Stimulated activated CD4-positive, alpha-beta T cell treated with anti-CD3 and anti-CD28 coated beads, Interleukin-2, amount 100 ng/mL, for 24 hours (primary cell): ENCODE measurements at places on chromosomes 2 and 18.

- DNase-seq: no peak
Measured at GRCh38 chr18:45276878-45277277, 338.4 kb upstream of the SLC14A2 start.

GRCh38 chr2:187594801-187595200 is 40.6 kb upstream of the TFPI start:
- no peak for DNase-seq

GRCh38 chr18:2410688-2411087 is 160.6 kb downstream of the METTL4 start:
- DNase-seq: no peak

DNA sequence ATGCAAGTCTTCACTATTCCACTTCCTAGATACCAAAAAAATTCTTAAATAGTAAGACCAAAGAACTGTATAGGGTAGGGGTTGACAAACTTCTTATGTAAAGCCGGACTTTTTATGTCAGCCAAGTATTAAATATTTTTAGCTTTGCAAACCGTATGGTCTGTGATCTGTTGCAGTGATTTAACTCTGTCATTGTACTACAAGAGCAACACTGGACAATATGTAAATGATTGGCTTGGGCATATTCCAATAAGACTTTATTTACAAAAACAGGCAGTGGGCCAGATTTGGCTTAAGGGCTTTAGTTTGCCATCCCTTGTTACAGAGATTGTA is 48.0 kb downstream of the MGAT5 start:
- DNase-seq: no peak

GRCh38 chr2:68403199-68403644 is 38.1 kb downstream of the PLEK start:
- no peak for DNase-seq

- peak; percentile 53 for DNase-seq
Measured at GRCh38 chr2:85413592-85414420, 3.6 kb upstream of the CAPG start.

DNA sequence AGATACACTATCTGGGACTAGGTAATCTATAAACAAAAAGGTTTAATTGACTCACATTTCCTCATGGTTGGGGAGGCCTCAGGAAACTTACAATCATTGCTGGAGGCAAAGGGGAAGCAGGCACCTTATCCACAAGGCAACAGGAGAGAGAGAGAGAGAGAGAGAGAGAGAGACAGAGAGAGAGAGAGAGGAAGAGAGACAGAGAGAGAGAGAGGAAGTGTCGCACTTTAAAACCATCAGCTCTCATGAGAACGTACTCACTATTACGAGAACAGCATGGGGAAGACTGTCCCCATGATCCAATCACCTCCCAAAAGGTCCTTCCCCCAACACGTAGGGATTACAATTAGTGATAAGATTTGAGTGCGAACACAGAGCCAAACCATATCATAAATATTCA is 253.5 kb upstream of the TRIB2 start:
- DNase-seq: no peak

- no peak for DNase-seq
Measured at GRCh38 chr2:22002066-22002465, 878.3 kb downstream of the TDRD15 start.

GRCh38 chr2:143210446-143210819 is 81.2 kb downstream of the ARHGAP15 start:
- no peak for DNase-seq

GRCh38 chr2:179253226-179253625 is 11.4 kb downstream of the SESTD1 start:
- no peak for DNase-seq

- DNase-seq: no peak
Measured at GRCh38 chr18:48675912-48676311, 137.1 kb downstream of the CTIF start.
